ENCODE measurements at places on chromosomes 4 and X.

GRCh38 chr4:7771541-7772507 lies 167.8 kb downstream of the AFAP1 start:
- DNase-seq, result no peak

GRCh38 chr4:150694438-150694837 lies 112.5 kb downstream of the MAB21L2 start:
- no peak for DNase-seq

DNA sequence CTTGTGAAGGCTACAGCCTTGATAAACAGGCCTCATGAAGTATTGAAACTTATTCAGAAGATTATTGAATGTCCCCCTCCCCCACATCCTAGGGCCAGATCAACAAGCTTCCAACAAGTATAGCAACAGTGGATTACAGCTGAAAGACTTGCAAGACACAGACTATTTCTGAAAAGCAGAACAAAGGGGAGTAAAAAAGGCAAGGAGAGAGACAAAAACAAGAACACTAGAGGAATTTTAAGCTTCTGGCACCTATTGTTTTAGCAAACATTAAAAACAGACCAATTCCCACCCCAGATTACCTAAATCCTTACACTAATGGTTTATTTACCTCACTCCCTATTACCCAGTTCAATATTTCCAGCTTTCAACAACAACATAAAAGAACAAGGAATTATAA lies 446.3 kb upstream of the FSTL5 start:
- no peak for DNase-seq

DNA sequence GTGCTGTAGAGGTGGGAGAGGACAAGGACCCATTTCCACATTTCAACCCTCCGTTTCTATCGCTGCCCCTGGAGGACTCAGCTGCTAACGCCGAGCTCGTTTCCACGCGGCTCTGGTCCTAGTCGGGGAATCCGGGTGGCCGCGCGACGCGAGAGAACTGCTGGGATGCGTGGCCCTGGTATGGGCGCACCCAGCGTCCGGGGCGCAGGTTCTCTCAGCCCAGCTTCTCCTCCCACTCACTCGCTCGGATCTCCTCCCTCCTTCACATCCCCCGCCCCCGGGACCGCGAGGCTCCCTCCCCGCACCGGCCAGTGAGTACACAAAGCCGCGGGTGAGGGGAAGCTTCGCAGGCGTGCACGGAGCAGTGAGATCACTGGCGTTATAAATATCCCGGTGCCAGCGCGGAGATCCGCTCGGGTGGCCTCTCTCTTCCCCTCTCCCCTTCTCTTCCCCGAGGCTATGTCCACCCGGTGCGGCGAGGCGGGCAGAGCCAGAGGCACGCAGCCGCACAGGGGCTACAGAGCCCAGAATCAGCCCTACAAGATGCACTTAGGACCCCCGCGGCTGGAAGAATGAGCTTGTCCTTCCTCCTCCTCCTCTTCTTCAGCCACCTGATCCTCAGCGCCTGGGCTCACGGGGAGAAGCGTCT lies at the start of gene FGF5:
FGF5 (plus strand) TSS at position 412 of the 649 bp plus-strand sequence; CDS start at position 573, 161 bp downstream.
- peak; percentile 68 for DNase-seq

- no peak for DNase-seq
These were observed 118.0 kb upstream of the EDNRA start for GRCh38 chr4:147362938-147363337.

DNA sequence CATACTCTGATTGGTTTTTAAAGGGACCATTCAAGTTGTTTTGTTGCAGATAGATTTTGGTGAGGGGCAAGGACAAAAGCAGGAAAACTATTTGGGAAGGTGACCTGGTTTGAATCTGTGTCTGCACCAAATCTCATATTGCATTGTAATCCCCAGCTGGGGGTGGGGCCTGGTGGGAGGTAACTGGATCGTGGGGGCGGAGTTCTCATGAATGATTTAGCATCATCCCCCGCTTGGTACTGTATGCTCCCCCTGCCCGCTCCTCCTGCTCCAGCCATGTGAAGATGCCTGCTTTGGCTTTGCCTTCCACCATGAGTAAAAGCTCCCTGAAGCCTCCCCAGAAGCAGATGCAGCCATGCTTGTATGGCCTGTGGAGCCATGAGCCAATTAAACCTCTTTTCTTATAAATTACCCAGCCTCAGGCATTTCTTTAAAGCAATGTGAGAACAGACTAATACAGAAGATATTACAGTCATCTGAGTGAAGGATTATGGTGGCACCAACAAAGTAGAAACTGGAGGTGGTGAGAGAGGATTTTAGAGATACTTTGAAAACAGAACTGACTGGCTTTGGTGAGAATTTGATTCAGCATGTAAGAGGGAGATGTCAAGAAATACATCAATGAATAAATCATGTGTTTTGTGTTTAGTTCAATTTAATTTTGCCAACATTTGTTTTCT lies 14.4 kb downstream of the IL21 start:
- DNase-seq, result no peak

DNA sequence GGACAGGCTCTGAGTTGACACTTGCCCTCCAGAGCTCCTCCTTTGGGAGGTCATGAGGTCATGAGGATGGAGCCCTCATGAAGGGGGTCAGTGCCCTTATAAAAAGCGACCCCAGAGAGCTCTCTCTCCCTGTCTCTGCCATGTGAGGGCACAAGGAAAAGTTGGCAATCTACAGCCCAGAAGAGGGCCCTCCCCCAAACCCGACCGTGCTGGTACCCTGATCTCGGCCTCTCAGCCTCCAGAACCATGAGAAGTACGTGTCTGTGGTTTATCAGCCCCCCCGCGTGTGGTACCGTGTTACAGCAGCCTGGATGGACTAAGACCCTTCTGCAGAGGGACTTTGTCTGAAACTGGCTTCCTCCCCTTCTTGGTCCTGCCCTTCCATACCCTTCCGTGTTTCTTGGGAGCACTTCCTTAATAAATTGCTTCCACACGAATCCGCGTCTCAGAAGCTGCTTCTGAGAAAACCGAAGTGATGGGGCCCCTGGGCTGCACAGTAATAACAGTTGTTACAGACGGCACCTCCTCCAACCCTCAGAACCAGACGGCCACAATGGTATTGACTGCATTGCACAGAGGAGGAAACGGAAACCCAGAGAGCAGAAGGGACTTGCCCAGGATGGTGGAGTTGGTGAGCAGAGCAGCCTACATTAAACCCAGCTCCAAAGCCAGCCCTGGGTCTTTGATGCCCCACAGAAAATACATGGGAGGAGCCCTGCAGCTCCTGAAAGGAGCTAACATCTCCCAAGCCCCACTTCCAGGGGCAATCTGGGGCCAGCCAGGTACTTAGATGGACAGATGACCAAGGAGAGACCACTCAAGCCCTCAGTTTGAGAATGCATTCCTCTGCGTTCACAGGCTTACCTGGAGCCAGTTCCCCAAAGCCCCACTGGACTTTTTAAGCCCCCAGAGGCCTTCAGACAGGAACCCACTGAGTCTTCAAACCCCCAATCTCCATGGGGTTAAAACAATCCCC lies 242.7 kb downstream of the BCOR start:
- no peak for DNase-seq

- DNase-seq, result peak; percentile 41
These were observed 36.7 kb downstream of the PSAPL1 start for GRCh38 chr4:7398104-7398423.

- DNase-seq, result no peak
These were observed 15.6 kb downstream of the SRPX2 start for GRCh38 chrX:100659431-100660137.

DNA sequence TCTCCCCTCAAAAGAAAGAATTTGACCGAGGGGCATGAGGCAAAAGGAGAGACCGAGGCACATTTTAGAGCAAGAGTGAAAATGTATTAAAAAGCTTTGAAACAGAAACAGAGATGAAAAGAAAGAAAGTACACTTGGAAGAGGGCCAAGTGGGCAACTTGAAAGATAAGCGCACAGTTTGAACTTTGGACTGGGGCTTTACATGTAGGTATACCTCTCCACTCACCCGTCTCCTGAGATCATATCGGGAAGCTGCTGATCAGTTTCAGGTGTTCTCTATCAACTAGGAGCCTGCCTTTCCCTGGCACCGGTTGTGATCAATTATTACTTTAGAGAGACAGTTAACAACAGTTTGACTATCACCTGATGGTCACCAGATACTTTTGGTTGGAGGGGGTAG lies 2666.5 kb downstream of the ARAP2 start:
- DNase-seq, result no peak

DNA sequence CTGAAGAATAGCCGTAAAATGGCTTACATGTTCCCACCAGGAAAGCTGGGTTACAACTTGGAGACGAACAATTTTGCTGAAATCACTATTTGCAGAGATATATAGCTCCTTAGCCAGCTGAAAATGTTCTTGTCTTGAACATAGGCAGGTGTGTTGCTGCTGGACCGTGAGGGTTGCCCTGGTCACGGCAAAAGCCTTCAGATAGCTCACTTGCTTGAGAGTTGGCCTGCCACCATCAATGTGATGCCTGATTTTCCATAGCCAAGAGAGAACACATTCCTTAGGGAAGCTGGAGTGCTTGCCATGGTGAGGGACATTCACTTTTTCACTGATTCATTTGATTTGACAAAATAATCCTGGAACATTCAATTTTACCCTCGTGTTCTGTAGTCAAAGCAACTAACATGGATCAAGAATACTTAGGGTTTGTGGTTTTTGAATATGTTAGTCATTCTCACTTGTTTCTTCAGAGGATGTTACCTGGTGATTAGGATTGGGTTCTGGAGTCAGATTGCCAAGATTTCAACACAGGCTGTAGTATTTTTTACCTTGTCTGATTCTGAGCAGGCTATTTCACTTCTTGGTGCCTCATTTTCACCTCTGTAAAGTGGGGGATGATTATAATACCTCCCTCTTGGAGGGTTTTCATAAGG lies 536.9 kb downstream of the RAPGEF2 start:
- no peak for DNase-seq

DNA sequence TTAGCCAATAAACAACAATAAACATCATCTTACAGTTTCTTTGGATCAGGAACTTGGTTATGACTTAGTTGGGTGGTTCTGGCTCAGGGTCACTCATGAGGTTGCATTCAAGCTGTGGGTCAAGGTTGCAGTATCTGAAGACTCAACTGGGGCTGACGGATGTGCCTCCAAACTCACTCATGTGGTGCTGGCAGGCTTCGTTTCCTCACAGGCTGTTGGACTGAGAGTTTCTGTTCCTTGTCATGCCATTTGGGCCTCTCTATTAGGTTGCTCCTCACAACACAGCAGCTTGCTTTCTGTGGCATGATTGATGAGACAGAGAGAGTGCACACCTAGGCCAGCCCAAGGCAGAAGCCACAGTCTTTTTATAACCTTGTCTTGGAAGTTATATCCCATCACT lies 20.7 kb downstream of the FRMPD3 start:
- DNase-seq, result no peak

GRCh38 chrX:37716602-37717001 lies 31.0 kb downstream of the XK start:
- no peak for DNase-seq

GRCh38 chr4:3773552-3774001 lies 7.4 kb downstream of the ADRA2C start:
- DNase-seq, result no peak

- no peak for DNase-seq
These were observed 605.7 kb upstream of the PABPC4L start for GRCh38 chr4:134807231-134807745.

DNA sequence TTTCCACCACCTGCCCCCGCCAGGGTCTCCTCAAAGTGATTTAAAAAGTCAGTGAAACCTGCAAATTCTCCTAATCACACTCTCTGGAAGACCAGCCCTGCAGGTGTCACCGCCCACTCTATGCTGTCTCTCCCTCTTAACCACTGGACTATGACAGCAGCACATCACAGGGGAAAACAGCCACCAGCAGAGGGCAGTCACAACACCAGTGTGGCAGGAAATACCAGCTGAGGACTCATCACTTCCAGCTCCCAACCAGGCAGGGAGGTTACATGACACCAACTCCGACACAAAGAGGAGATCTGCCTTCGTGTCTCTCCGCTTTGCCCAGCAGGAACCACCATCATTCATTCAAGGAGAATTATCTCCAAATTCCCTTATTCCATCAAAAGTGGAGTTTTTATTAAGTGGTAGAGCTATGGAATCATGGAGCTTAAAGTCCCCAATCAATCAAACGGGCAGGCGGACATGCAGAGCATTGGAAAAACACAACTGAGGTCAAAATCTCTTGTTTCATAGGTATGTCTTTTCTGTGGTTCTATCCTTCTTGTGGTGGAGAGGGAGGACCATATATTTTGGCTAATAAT lies 91.3 kb downstream of the NSUN7 start:
- peak; percentile 89 for DNase-seq

GRCh38 chr4:114595921-114596320 lies 2.7 kb upstream of the UGT8 start:
- no peak for DNase-seq

DNA sequence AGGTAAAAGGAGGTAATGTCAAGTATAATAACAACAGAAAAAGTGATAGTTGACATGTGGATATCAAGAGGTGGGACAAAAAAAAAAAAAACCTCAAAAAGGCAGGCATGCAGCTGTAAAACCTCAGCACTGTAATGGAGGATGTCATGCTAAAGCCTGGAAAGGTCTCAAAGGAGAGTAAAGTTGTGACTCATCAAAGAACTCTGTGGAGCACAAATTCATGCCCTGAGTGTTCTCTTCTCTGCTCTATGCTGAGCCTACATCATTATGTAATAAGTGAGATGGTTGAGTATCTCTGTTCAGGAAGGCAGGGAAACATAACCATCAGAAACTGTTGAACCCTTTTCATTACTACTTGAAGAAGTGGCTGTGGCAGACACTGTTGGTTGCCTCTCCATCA lies 597.8 kb downstream of the BCOR start:
- DNase-seq, result no peak

GRCh38 chr4:72463724-72464123 lies 105.3 kb downstream of the ADAMTS3 start:
- no peak for DNase-seq

GRCh38 chrX:78327370-78328086 lies at the start of gene CYSLTR1:
CYSLTR1 (minus strand) TSS chrX:78327611; CDS start chrX:78273746, 53,865 bp downstream.
- no peak for DNase-seq

DNA sequence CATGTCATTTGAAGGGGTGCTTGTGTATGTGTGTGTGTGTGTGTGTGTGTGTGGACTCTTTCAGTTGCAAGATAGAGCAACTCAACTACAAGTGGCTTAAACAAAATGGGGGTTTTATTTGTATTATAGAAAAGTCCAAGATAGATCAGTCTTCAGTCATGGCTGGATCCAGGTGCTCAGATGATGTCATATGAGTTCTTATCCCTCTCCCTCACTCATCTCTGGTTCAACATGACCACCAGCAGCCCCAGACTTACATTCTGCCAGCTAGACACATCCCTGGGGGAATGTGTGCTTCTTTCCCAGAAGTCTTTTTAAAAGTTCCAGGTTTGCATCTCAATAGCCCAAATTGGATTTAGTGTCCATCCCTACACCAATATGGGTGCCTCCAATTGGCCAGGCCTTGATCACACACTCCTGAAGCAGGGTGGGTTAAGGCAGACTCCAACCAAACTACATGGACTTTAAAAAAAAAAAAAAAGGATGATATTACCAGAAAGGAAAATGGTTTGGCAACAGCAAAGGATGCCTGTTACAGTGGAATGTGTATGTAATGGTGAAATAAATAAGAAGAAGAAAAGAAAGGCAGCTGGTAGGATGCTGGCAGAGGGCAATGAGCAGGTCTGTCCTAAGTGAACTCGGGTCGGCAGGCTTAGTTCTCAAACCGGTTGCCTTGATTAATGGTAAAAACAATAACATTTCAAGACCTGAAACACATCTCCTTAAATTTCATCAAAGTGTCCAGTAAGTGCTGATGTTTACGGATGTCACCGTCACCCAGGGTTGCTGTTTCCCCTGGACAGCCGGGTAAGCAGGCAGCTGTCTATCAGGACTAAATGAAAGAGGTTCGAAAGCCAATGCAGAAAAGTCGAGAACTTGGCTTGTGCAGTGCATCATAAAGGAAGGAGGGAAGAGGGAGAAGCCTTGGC lies 107.7 kb downstream of the SMIM20 start:
- no peak for DNase-seq

GRCh38 chr4:68182382-68182820 lies 52.7 kb upstream of the TMPRSS11F start:
- no peak for DNase-seq
